ENCODE measurements at places on chromosomes 3 and 15.

DNA sequence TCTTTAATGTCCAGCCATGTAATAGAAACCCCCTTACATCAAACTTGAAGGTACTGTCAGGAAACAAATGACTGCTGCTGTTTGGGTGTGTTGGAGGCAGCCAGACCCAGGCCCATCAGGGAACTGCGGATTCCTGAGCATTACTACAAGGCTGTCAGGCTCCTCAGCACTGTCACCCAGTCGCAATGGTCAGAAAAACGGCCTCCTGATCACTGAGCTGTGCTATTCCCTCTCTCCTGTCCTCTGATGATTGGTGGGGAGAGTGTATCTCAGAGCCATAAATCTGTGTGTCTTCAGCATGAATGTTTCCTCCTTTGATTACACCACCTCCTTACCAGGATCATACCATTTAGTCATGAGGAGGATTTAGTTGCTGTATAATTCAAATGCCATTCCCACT is 135.2 kb upstream of the GADL1 start:
- no peak for DNase-seq

- DNase-seq = no peak
Observed at GRCh38 chr3:64104691-64105111, 81.4 kb upstream of the PSMD6 start.

DNA sequence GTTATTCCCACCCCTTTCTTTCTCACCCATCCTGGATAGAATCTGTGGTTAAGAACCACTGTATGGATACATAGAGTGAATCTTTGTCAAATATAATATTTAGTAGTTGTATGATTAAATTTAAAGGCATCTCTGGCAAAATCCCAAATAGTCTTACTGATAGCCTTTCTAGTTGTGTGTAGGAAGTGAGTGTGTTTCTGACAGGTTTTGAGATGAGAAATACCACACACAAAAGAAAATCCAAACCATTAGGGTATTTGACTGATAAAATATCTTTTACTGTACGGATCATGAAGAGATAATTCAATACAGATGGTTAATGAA is 44.7 kb upstream of the PLCL2 start:
- DNase-seq = no peak

DNA sequence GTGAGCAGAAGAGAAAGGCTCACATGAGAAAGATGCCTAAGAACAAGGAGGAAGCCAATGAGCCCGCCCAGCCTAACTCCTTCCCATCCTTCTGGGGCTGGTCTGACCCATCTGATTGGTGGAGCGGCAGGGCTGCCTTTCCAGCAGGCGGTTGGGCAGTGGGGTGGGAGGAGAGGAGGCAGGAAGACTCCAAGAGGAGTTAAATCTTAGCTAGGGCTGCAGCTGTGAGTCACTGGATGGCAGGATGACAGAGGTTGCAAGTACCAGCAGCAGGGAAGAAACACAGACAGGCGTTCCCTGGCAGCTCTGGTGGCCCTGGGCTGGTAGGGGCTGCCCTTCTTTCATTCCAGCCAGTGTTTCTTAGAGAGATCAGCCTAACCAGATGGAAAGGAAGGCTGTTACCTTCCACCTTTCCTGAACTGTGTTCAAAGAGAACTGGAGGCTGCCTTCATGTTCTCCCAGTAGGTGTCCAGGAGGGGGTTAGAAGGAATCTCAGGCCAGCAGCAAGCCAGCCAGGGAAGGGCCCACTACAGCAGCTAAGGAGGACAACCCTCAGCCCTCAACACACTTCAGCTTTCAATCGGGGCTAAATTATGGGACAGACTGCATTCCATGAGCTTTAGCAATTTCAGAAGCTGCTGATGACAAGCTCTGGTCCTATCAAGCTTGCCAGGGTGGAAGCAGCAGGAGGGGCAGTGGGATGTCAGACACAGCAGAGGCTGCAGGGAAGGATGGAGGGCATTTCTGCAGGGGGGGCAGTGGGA is 50.3 kb downstream of the CHSY1 start:
- DNase-seq = peak; percentile 26

DNA sequence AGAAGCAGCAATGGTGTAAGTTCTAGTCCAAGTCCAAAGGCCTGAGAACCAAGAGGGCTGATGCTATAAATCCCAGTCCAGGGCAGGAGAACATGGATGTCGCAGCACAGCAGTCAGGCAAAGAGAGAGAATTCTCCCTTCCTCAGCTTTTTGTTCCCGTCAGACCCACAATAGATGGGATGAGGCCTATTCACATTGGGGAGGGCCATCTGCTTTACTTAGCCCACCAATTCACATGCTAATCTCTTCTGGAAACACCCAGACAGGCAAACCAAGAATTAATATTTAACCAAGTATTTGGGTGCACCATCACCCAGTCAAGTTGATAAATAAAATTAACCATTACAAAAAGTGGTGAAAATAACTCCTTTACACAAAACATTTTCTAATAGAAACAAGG is 511.7 kb upstream of the UBE2E2 start:
- no peak for DNase-seq

GRCh38 chr15:58066042-58066867 is 744 bp upstream of the ALDH1A2 start:
- DNase-seq = no peak

DNA sequence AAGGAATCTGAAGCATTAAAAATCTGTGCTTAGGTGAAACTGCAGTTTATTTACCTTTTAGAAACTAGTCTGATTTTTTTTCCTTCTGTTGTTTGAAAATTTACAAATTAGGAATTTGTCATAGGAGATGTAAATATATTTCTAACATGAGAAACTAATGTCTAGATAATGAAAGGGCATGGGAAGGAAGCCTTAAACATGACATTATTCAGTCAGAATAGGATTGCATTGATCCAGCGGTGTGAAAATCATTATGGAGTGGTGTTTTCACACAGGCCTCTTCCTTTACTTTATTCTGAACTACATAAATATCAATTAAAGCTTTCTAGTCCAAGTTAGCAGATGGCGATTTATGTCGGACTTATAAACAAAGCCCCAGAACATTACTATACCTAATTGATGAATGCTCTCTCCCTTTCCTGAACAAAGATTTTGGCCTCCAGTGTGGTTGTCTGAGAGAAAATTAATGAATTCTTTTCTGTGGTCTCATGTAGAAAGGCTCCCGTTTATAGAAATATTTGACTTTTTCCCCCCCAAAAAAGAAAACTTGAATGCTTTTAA is 37.9 kb downstream of the FNDC3B start:
- DNase-seq = no peak

DNA sequence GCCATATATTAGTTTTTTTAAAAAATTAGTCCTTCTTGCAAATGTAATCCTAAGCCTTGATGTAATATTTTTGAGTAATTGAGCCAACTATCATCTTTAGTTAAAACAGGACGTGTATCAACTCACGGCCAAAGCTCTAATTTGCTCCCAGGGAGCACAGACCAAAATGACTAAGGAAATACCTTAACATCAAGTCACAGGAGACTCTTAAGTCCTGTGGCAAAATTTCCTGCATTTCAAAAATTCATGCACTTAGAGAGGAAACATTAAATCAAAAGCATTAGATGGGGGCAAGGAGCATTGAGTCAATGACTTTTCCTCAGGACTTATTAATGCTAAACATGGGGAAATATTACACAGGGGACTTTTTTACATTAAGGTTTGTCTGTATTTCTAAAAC is 276.0 kb downstream of the MFSD1 start:
- DNase-seq = no peak

DNA sequence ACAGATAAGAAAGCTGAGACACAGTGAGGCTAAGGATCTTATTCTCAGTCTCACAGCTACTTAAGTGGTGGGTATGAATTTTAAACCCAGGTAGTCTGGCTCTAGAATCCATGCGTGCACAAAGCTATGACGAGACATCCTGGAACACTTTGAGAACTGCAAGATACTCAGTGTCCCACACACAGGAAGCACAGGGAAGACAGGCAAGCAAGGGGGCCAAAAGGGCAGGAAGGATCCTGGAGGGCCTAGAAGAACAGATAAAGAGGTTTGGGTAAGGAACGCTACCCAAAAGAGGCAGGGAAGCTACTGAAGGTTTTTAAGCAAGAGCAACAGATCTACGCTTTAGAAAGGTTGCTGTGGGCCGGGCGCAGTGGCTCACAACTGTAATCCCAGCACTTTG is 99.1 kb upstream of the HES1 start:
- no peak for DNase-seq

DNA sequence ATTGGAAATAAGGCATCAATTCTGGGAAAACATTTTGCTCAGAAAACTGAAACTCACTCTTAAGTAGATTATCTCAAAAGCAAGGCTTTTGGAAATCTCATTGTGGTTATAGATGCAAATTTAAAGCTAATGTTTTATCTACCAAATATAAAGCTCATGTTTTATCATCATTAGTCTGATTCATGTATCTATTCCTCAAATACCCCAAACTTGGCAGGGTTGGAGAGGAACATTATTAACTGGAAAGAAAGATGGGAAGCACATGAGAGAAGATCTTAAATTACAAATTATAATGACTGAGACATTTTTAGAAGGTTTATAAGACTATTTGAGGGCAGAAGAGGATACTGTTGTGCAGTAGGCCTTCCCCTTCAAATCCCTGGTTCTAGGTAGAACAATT is 137.3 kb upstream of the TGFBR2 start:
- no peak for DNase-seq

DNA sequence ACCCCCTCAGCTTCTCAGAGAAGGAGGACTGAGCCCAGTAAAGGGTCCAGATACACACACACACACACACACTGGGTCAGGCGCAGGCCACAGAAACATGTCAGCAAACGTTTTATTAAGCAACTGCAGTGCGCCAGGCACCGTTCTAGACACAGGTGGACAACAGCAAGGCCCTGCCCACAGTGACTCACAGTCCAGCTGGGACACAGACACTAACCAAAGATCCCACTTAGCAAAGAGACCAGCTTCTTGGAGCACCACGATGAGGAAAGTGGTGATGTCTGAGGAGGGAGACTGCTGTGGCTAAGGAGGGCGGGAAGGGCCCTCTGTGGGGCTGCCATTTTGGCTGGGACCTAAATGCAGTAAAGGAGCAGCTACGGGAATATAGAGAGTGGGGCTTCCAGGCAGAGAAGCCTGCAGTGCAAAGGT is 2.8 kb upstream of the VILL start:
- no peak for DNase-seq

- DNase-seq = no peak
Observed at GRCh38 chr3:81349816-81350340, 411.6 kb downstream of the GBE1 start.

GRCh38 chr15:60678632-60679031 is 199.7 kb upstream of the ICE2 start:
- no peak for DNase-seq

- no peak for DNase-seq
Observed at GRCh38 chr15:85336880-85337279, 43.5 kb upstream of the AKAP13 start.

DNA sequence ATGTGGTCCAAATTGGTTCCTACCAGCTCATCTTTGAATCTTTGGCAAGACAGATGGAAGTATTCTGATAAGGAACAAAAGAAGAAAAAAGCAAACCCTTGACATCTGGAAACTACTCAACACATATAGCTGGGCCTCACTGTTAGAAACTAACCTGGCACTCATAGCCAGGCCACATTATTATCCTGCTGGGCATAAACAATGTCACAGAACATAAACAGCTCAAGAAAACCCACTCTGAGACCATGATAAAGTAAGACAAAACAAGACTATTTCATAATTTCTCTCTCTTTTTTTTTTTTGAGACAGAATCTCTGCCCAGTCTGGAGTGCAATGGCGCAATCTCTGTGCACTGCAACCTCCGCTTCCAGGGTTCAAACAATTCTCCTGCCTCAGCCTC is 1093.2 kb downstream of the FHIT start:
- DNase-seq = no peak

- no peak for DNase-seq
Observed at GRCh38 chr15:29522373-29523276, 253.0 kb upstream of the NSMCE3 start.

DNA sequence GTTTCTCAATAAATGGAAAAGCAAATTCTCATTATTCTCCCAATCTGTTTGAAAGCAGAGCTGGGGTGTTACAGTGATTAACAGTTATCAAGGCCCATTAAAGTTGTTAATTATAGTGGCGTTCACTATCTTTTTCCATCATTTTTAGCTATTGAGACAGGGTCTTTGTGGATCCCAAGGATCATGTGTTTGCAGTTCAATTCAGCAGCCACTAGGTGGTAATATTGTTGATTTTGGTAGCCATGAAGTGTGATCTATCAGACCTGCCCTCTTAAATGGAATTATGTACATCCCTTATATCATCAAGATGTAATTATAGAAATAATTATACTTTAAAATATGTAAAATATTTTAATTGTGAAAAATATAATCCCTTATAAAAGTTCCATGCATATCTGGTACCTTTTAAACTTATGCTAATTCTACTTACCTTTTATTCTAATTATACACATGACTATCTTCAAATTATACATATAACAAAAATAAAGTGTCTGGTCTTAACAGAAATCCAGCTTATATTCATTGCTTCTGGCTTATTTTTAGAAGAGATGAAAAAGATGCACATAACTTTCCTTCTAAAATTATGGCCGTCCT is 126.4 kb downstream of the GREM1 start:
- no peak for DNase-seq

DNA sequence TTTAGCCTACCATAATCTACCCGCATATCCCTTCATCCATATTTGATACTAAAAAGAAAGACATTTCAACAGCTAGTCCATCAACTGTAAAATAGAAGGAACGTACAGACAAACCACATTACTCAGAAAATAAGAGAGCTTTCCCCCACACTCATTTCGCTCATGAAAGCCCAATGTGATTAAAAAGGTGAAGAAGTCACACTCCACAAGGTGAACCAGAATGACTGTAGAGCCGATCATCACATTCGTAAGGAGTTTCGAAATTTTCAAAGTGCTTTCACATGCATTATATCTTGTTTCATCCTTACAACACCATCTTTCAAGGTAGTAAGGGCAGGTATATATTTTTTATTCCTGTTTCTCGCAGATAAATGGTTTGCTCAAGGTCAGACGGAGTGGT is 225.3 kb downstream of the FOXP1 start:
- no peak for DNase-seq

GRCh38 chr3:122760453-122761271 is 33.0 kb downstream of the HSPBAP1 start:
- no peak for DNase-seq

DNA sequence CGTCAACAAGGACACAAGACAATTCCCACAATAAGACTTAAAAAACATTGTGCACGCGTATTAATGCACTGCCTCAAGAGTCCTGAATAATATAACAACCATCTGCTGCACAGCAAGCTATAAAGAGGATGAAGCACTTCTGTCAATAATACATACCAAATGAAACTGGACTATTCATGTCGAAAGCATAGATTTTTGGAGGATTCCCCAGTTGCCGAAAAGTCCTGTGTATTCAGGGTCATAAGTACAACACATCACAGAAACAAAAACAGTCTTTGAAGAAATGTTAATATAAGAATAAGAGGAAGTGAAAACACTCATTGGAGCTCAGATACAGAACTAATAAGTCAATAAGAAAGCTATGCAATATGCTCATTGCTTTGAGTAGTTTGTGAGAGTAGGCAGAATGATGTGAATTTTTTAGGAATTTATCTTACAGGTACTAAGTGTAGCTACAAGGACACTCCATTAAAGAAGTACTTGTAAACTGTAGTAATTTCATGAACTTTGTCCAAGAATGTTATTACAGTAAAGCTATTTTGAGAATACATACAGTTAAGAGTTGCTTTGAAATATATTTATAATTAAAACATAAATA is 31.6 kb downstream of the CBLB start:
- DNase-seq = no peak

- no peak for DNase-seq
Observed at GRCh38 chr15:52186651-52187486, 4.3 kb downstream of the GNB5 start.

GRCh38 chr15:101048176-101048575 is 129.0 kb downstream of the LRRK1 start:
- DNase-seq = no peak

- DNase-seq = no peak
Observed at GRCh38 chr15:101100593-101101442, 151.0 kb downstream of the CHSY1 start.
